ENCODE measurements at places on chromosomes 12 and 14.

- DNase-seq = no peak
These were observed 92.0 kb downstream of the TTLL5 start for GRCh38 chr14:75752907-75753594.

DNA sequence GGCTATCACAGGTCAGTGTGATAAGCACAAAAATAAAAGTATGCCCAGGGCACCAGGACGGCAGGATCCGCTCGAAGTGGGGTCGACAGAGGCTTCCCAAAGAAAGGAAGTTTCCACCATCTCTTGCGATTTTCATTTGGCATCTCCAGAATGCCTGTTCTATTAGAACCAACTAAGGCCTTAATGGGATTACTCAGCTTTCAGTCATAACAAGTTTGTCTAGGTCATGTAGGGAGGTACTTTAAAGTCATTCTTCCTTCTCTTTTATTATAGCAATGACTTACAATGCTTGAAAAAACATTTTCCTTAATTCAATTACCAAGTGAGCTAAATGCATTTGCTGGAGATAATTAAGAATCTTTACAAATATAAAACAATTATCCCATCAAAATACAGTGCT is 83.6 kb upstream of the DIO3 start:
- DNase-seq = no peak

GRCh38 chr14:105864651-105865265 is 338.4 kb downstream of the TMEM121 start:
- no peak for DNase-seq

- no peak for DNase-seq
These were observed 51.7 kb upstream of the FERMT2 start for GRCh38 chr14:53002576-53002975.

DNA sequence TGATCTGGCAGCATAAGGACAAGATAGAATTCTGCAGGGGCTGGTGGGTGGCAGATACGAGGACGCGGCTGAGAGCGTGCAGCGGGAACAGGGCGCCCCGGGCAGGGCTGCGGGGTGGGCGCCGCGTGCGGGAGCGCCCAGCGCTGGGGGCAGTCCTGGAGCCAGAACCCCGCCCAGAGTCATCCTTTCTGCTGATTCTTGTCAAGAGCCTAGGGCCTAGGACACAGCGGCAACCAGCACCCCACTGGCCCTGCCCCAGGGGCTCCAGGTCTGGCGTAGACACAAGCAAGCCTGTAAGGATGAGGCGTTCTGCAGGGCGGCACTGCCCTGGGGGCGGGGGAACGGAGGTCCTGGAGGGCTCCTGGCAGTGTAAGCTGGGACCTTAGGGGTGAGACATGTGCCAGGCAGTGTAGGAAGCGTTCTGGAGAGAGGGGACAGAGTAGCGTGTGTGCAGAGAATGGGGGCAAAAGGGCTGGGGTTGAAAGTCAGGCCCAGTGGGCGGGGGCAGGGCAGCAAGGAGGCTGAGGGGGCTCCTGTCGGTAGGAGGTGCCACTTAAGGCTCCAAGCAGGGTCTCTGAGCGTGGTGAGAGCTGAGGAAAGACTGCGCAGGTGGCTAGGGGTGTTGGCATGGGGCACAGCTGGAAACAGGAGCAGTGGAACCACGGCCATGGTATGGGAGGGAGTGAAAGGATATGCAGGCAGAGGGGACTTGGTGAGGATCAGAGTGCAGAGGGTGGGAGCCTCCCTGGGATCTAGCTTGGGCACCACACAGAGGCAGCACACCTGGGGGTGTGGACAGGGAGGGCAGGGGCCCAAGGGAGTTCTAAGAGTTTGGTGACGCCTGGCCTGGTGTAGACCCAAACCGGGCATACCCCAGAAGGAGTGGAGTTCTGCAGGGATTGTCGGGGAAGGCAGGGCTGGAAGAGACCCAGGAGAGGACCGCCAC is 845 bp upstream of the AHNAK2 start:
- DNase-seq = no peak

DNA sequence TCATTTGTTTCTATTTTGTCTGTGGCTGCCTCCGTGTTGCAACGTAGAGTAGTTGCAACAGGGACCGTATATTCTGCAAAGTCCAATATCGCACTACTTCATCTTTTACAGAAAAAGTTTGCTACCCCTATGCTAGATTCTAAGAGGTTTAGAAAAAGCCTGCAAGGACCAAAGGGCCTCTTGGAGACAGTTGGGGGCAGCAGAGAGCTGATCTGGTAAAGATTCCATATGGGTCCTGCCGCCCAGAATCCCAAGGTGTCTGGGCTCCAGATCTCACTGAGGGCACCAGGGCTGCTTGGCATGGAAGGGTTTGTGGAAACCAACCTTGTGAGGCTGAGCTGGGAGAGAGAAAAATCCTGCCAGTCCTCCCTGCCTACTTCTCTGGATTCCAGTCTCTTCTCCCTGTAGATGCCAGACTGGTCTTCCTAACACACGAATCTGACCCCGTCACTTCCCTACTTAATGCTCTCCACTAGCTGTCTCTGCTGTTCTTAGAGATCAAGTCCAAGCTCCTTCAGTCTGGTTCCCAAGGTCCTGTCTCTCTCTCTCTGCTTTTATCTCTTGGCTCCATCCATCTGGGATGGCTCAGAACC is 74.6 kb downstream of the GLRX5 start:
- DNase-seq = no peak

DNA sequence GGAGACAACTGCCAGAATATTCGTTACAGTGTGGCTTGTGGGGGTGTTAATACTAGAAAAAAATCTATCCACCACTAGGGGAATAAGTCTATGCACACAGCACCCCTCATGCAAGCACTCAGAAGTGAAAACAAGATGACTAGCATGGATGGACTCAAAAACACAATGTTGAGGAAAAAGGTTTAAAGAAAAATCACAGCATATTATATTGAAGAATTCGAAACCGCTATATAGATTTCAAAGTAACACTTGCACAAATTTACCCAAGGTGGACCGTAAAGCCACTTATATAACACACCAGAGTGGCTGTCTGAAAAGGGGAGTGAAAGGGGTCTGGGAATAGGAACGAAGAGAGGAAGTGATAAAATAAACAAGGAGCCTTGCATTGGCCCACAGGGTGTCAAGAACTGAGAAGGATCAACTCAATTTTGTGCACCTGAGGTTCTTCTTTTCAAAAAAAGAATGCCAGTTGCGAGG is 544 bp downstream of the ABCD4 start:
- peak; percentile 18 for DNase-seq

DNA sequence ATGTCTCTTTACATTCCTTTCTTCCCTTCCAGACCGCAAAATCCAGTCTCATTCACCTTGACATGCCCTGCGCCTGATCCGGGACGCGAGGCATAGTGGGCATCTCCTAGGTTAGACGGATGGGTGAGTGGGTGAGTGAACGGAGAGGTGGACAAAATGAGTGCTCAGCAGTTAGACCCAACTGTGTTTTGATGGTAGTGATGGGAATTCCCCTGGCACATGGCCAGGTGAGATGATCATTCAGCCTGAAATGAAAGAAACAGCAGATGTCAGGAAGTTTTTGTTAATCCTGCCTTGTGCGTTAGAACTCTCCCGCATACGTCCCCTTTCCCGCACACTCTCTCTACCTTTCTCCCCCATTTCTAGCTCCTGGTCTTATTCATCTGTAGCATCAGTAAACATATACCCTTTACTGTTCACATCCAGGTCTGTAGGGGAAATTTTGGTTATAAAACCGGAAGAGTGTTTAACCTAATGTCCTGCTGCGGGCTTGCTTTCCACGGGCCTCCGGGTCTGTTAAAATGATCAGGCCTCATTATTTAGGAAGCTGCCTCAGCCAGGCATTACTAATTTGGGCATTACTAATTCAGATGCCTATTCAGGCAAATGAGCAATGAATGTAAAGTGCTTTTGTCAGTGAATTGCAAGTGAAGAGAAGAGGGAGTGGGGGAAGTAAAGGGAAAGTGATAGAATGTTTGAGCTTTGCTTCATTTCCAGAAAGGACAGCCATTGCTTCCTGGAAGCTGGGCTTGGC is 172.8 kb downstream of the ETV6 start:
- DNase-seq = no peak

DNA sequence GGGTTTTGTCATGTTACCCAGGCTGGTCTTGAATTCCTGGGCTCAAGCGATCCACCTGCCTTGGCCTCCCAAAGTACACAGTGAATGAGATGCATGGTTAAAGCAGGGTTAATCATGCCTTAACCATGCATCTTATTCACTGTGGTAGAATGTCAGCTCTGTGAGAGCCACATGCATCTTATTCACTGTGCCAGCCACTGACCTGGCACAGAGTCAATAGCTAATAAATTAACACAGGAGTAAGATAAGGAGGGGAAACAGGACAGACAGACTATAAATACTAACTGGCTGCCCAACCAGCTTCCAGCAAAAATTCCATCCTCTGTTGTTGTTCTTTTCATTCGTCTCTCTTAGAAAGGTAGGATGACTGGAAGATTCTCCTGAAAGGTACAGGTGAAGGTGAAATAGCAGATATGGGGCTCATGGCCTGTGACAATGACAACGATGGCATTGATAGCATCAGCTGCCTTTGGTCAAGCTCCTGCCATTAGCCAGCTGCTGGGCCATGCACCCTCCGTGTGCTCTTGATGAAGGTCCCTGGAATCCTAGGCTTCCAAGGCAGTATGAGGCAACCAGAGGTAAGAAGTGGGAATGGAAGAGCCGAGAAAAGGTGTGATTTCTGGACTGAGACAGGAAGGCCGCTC is 76.6 kb downstream of the ZNF664 start:
- no peak for DNase-seq

DNA sequence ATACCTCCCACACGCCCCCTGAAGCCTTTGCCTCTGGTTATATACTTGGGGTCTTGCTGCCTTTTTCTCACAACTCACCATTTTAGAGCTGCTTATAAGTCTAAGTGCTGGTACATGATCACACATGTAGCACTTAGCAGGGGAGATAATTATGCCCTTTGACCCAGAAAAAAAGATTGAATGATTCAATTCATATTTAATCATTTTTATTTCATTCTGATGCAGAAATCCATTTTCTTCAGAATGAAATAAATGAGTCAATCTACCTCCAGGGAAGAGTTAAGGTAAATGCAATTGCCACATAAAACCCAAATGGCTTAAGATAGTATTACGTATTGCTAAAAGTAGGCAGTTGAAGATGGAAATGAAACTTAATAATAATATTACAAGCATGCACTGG is 414.6 kb upstream of the PRICKLE1 start:
- no peak for DNase-seq

DNA sequence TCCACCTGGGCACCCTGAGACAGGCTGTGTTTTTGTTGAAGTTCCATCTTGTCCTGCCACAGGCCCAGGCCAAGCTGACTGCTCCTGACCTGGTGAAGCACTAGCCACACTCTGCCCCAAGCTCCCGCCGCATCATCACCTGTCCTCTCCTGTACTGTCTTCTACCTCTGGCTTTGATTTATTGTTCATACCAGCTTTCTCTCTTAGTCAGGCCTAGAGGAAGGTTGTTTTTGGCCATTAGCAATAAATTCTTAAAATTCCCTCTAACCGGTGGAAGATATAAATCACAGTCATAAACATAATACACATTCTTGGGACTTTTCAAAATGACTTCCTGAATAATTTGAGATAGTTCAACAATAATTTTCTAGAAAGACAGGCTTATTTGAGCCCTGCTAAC is 169.4 kb downstream of the DAD1 start:
- DNase-seq = no peak

DNA sequence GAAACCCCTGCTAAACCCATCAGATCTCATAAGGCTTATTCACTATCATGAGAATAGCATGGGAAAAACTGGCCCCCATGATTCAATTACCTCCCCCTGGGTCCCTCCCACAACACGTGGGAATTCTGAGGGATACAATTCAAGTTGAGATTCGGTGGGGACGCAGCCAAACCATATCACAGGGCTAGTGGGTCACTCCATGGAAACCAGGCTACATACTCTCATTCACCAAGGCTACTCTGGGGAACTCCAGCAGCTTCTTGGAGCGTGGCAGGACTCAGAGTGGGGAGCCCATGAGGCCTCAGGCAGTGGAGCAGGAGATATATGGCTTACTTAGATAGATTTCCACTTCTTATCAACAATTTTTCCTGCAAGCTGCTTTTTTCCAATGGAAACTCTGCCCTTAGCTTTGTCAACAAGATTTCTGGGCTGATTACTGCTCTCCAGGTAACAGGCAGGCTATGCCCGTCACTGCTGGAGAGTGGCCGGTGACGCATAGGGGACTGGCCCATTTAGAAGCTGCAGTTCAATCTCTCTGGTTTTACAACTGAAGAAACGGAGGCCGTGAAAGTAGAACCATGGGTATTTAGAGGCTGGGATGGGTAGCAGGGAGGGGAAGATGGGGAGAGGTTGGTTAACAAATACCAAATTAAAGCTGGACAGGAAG is 16.5 kb downstream of the VDR start:
- DNase-seq = no peak

DNA sequence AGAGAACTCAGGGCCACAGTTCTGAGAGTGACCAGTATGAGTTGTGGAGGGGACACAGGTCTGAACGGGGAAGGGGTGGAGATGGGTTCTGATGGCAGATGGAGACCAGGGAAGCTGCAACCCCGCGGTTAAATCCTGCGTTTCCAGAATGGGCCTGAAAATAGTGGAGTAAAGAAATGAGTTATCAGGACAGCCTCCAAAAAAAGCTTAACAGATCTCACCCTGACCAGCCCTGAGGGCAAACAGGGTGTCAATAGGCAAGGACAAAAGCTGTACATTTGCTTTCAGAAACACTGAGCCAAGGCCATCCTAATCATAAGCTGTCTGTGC is 555 bp upstream of the RTN1 start:
- no peak for DNase-seq

DNA sequence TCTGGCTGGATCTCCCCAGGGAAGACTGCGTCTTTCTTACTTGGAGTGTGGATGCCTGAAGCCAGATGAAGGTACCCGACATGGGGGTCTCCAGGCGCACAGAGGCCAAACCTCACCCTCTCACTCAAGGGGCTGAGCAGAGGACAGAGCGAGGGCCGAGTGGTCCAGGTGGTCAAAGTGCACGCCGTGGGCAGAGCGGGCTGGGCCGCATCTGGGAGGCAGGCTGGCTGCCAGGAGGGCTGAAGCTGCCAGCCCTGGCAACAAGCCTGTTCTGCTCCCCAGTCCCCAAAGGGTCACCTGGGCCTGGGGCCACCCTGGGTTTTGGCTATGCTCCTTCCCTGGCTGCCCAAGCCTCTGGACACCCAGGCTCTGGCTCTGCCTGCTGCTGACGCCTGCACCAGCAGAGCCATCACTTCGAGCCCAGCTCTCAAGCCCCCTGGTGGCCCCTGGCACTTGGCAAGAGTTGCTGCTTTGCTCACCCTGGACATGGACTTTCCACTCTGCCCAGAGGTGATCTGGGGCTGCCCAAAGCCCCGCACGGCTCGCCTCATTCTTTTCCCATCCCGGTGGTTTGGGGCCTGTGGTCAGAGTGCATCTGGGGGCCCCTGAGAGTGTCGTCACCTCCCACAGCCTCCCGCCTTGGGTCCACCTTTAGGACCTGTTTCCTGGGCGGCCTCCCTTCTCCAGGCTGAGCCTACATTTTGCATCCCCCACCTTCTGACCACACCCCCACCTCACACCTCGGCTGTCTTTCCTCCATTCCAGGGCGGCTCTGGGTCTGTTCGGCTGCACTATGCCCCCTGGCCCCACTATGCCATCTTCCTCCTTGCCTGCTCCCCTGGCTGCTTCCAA is 2.8 kb downstream of the ADSS1 start:
- DNase-seq = no peak

Data from GF-D8 (cell line).